Esophagus squamous epithelium (tissue), 5 donors: ENCODE measurements at places on chromosomes 4 and X. TPM values are rescaled to one million over a fixed set of nuclear protein-coding genes. Genes with fewer than 3 reads are reported as not detected.

The REPS2 gene
- total RNA-seq: 0.97 TPM

The UBE2K gene
- total RNA-seq: 33.3 TPM

The PDS5A gene
- 49.9 TPM for total RNA-seq

The RENBP gene
- 3.1 TPM for total RNA-seq

- DNase-seq: no peak
Measured at GRCh38 chr4:78528327-78528726, 23.2 kb upstream of the ANXA3 start.

DNA sequence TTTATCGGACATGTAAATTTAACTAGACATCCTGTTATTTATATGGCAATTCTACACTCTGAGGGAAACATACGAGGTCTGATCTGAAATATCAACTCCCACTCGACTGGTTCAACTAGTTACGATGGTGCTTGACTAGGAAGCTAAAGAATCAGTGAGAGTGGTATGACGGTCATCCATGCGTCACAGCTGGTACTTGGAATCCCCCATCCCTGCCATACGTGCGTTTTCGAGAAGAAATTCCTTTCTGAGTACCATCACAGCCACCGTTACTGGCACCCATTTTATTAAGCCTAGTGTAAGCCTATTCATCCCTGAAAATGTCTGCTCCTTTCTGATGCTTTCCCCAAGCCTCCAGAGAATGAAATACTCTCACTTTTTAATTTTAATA is 695 bp upstream of the PIGA start:
- DNase-seq: no peak

GRCh38 chr4:53019485-53020382 is 157.6 kb downstream of the RASL11B start:
- DNase-seq: no peak

DNA sequence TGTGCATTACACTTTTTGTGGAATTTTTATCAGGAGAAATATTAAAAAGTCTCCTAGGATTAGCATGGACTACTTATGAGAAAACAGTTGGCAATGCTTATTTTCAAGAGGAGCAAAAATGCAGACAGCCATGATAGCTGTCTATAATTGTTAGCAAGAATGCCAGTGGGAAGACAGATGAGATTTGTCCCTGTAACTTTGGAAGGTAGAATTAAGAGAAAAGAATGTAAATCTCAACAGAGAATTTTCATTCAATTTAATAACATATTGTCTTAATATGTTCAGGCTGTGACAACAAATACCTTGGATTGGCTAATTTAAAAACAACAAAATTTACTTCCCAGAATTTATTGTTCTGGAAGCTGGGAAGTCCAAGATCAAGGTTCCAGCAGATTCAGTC is 349.2 kb downstream of the IQCM start:
- DNase-seq: no peak

- no peak for DNase-seq
Measured at GRCh38 chr4:153081006-153081580, 123.2 kb upstream of the TRIM2 start.

GRCh38 chr4:37540486-37540885 is 145.7 kb downstream of the RELL1 start:
- no peak for DNase-seq

- DNase-seq: no peak
Measured at GRCh38 chr4:13386405-13387107, 97.6 kb downstream of the RAB28 start.

DNA sequence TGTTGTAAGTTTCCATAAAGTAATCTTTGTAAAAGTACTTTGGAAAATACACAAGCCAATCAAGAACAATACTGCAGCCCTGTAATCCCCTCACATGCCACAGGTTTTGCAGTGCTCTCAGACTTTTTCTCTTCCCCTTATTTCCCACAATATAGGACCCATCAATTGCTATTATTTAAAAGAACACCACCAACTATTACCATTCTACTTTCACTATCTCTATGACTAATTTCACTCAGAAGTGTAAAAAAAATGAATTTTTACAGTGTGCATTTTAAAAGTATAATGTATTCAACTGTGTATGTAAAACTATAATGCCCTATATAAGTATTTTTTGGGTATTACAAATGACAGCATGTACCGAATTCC is 1.7 kb downstream of the ATP8A1 start:
- DNase-seq: no peak

DNA sequence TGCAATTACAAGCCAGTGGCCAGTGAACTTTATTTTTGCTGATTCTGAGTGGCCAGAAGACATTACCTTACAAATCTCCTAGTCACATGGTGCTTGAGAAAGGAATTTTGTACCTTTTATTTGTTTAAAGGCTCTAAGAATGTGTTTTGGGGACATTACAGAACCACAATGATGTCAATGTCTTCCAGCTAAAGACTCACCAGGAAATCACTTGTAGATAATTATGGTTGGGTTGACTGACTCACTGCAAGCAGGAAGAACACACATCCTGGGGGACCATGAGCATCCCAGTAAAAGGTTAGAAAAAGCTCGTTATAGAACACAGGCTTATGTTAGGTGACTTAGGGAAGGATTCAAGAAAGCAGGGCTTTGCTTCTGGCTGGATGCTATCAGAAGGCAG is 119.4 kb upstream of the FAM9B start:
- DNase-seq: no peak

GRCh38 chr4:105350859-105351490 is 122.9 kb downstream of the PPA2 start:
- DNase-seq: no peak

GRCh38 chrX:3501833-3502535 is 155.5 kb upstream of the MXRA5 start:
- DNase-seq: no peak

- no peak for DNase-seq
Measured at GRCh38 chr4:19178835-19179234, 1072.9 kb upstream of the SLIT2 start.

GRCh38 chrX:46792810-46793188 is 33.9 kb upstream of the SLC9A7 start:
- DNase-seq: no peak

- DNase-seq: no peak
Measured at GRCh38 chr4:138241281-138242075, 671 bp downstream of the SLC7A11 start.

- DNase-seq: no peak
Measured at GRCh38 chr4:98779088-98779487, 120.7 kb upstream of the TSPAN5 start.

- no peak for DNase-seq
Measured at GRCh38 chrX:8737883-8738282, 5.9 kb upstream of the ANOS1 start.

- no peak for DNase-seq
Measured at GRCh38 chr4:87011340-87012034, 76.7 kb downstream of the AFF1 start.

DNA sequence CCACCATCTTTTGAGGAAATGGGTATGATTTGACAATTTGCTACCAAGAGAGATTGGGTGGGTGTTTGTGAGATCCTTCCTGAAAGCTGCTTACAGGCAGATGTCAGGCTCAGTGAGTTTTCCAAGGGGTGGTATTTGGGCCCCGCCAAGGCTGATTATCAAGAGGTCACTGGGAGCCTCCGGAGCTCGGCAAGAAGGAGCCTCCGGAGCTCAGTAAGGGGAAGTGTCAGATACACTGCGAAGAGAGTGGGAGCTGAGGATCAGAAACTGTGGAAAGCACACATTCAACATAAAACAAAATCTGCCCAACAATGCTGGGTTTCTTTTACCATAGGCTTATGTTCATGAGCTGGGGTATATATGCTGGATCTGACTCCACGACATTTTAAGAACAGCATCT is 714 bp downstream of the RTL3 start:
- DNase-seq: no peak

GRCh38 chr4:185272245-185272644 is 62.8 kb downstream of the SNX25 start:
- no peak for DNase-seq
